ENCODE measurements at places on chromosomes 3 and 15.

GRCh38 chr3:12780751-12781150, 15.7 kb upstream of the CAND2 start:
- no peak for DNase-seq

DNA sequence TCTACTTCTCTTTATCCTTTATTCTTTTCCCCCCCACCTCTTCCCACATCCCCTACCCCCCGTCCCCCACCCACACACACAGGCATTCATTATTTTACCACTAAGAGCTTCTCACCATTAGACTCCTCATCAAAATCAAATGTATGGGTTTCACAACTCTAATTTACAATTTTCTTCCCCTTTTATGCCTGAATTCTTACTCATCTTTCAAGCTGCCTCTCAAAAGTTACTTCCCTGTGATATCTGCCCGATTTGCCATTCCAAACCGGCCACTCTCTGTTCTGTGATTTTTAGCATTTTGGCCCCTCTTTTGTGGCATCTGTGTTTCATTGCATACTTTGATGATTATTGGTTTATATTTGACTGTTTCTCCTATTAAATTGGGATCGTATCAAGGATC, 42.2 kb downstream of the SLC9A9 start:
- DNase-seq, result no peak

DNA sequence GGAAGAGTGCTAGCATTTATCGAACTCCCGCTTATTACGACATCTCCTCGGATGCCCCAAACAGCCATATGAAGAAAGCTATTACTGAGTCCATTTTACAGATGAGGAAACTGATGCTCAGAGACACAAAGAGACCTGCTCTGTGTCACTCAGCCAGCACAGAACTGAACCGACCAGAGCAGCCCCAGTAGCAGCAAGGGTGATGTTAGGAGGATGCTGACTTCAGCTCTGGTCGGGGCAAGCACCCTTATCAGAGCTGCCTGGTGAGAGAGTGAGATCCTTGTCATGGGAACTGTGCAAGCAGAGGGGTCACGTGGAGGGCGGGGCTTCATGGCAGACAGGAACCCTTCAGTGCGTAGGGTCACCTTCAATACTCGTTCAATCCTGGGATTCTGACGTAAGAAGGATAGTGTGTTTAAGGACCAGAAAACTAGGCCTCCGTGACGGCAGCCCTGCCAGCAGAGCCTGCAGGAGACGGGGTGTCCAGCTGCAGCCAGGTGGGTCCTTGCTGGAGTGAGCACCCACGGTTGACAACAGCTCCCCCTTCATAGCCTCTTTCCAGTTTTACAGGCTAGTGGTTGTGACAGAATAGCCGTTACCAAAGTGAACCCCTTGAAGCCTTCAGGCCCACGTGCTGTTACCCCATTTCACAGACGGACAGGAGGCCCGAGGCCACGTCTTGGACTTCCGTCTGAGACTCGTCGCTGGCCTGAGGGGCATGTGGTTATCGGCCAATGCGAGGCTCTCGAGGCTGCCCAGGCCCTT, 12.0 kb upstream of the IQSEC1 start:
- no peak for DNase-seq

DNA sequence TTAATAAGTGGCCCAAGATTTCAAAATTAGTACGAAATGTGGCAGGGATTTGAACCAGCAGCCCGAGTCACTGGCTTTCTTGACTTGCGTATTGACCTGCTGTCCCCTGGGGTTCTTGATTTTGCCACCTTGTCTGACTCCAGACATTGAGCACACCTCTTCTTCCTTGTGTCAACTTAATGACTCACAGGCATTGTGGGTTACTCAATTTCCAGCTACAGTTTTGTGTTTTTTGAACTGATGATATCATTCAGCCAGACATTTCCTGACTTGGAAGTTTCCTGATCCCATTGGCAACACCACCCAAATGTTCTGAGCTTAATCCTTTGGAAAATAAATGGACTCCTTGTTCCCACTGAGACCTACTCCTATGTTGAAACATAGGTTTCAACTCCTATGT, 64.2 kb downstream of the MOBP start:
- DNase-seq, result no peak

DNA sequence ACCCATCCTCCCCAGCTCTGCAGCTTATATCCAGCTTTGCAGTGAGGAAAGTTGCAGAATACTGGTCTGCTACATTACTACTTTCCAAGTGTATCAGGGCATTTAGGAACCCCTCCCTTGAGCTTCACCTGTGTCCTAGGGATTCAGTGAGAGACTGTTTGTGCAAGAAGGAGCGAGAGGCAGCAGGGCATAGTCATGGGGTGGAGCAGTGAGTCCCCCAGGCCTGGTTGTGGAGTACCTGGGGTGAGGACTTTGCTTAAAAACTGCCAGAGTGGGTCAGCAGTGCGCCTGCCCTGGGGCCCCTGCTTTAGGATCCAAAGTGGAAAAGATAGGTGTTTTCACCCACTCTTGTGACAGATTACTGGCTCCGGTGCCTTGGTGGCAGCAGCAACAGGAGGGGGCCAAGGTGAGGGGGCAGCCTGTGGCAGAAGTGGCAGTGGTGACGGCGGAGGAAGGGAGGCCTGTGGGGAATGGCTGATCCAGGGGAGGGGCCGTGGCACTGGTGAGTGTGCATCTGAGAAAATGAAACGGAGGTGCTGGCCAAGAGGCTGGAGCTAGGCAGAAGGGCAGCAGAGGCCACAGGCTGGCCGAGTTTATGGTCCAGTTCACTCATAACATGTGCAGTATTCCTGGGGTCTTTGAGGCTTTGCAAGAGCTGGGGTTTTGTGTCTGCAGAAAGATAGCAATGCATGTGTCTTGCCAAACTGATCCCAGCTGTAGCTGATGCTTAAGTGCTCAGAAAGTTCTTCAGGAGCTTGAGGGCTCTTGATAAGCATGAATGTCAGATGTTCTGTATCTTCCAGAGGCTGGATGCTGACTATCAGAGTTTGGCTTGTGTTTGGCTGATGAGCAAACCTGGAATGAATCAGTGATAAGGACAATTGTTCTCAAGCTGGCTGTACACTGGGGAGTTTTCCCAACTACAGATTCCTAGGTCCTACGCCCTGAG, 43.4 kb downstream of the GOLGA6A start:
- DNase-seq, result no peak

- DNase-seq, result no peak
Measured at GRCh38 chr3:191376516-191377141, 46.3 kb upstream of the UTS2B start.
